ENCODE measurements at places on chromosomes 12 and 14.

GRCh38 chr14:26137161-26137560 lies 460.7 kb downstream of the NOVA1 start:
- no peak for DNase-seq

- DNase-seq = peak; percentile 60
Measured at GRCh38 chr14:64303471-64303917, 9.3 kb upstream of the ESR2 start.

GRCh38 chr14:103533999-103534575 lies 5.1 kb downstream of the TRMT61A start:
- DNase-seq = no peak

GRCh38 chr12:111056618-111057521 lies 136.5 kb upstream of the MYL2 start:
- peak; percentile 46 for DNase-seq

DNA sequence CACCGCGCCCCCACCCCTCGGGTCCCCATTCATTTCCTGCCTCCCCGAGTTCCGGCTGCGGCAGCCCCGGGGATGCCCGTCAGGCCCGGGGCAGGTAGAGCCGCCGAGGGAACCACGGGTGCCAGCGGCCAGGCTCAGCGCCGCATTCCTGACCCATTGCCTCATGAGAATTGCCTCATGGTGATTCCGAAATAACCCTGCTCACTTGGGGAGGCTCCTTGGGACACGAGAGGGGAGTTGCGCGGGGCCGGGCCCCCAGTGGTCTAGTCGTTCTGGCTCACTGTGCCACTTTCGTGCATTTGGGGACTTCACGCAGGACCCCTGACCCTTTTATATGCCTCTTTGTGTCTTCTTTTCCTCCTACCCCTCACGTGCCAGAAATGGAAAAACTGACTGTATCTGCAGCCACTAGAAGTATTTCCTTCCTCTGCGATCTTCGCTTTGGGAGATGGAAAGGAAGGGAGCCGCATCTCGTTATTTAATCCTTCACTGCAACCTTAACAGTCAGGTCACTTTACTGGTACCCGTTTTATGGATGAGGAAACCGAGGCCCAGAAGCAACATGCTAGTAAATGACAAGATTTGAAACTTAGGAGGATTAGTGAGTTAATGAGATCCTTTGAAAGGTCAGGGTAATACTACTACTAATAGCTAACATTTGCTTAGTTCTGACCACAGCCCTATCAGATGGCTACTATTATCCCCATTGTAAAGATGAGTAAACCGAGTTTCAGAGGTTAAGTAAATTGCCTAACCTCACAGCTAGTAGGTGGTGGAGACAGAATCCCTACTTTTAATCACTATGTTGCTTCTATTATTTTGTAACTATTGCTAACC lies 768 bp downstream of the PTPN11 start:
- DNase-seq = no peak

Data from GM18507 (cell line).